ENCODE measurements at places on chromosomes 6 and 20.

GRCh38 chr6:170176898-170177771 lies 113.7 kb downstream of the DLL1 start:
- DNase-seq = peak; percentile 69

- DNase-seq = no peak
Observed at GRCh38 chr6:19410481-19410880, 426.7 kb upstream of the ID4 start.

GRCh38 chr20:19406381-19406780 lies 193.9 kb downstream of the SLC24A3 start:
- no peak for DNase-seq

DNA sequence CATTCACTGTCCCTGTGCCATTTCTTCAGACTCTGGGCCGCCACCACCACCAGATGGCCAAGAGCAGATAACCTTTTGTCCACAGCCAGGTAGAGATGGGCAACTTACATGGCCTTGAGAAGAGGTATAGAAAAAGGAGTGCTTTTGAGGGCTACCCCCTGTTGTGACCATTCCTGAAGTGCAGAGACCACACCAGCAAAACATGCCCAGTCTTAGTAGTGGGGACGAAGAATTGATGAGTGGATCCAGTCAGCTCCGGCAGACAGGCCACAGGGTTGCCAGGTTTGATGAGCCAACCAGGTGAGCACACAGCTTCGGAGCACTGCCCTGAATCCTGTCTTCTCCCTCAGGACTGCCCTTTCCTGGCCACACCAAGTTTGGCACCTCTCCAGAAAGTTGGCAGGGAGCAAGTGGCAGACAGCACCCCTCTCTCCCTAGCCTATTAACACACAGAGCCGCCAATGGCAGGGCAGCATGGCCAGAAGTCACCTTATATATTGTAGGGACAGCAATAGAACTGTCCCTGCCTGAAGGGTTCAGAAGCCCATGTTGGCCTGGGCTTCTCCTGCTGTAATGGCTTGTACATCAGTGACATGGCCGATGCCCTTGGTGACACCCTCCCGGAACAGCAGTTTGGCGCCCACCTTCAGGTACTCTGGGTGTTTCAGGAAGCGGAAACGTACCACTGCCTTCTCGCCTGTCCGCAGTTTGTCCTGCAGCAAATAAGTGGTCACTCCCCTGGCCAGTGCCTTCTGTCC lies 7.8 kb downstream of the GTPBP2 start:
- no peak for DNase-seq

GRCh38 chr6:158561938-158562337 lies 2.0 kb downstream of the TMEM181 start:
- no peak for DNase-seq

DNA sequence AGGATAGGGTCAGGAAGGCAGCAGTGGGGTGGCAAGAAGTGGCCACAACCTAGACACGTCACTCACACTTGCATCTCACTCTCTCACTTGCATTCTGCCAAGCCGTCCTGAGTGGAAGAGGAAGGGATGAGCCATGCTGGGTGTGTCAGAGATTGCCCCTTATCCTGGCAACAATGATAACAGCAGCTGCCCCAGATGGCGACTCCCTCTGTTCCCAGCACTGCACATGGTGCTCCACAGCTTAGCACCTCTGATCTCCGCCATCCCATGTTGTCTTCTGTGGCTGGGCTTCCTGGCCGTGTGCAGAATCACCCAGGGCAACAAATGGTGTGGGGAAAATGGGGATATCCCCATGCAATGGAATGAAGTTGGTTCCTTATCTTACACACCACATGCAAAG lies 11.1 kb downstream of the KCNB1 start:
- no peak for DNase-seq

- DNase-seq = no peak
Observed at GRCh38 chr20:36493801-36494114, 47.6 kb upstream of the MYL9 start.

DNA sequence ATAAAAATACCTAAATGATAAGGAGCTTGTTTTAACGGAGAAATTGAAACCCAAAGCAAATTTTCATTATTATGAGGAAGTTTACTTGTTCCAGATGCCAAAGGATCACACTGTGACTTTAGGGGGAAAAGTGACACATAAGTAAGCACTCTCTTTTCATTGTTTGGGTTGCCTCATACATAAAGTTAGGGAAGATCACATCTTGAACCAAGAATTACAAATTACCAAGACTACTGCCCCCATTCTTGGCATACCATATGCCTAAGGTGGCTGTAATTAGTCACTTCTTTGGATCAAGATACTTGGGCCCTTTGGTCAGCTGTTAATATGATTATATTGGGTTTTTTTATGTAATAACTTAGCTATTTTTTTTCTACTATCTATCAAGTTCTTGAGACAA lies 269.0 kb downstream of the COL12A1 start:
- DNase-seq = no peak

- DNase-seq = no peak
Observed at GRCh38 chr6:150084426-150084825, 15.5 kb upstream of the ULBP3 start.

DNA sequence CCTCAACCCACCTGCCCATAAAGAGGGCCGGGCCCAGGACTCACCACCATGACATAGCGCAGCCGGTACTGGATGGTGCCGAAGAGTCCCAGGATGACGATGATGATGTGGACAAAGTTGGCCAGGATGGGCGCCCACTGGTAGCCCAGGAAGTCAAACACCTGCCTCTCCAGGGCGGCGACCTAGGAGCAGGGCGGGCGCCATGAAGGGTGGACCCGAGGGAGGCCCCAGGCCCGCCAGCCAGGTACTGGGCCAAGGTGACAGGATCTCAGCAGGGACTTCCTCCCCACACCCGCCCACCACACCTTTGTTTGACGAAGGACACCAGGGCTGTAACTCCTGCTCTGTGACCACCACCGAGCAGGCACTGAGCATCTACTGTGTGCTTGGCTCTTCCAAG lies 4.4 kb downstream of the NKAIN4 start:
- DNase-seq = no peak

DNA sequence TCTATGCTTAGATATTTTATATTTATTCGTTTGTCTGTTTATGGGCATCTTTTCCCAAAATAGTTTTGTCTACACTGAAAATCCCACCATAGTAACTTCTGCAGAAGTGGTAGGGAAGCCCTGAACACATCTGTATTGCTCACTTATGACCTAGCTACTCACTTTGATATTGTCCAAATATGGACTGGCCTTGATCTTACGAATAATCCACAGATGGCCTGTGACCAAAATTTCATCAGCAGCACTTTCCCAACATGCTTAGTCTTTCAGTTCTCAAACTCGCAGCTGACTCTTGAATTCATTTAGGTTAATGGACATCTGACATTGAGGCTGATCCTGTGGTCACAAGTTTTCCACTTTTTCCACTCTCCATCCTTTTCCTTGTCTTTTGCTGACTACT lies 80.8 kb upstream of the BEND3 start:
- DNase-seq = no peak

GRCh38 chr6:56486681-56487080 lies 156.0 kb downstream of the DST start:
- no peak for DNase-seq

DNA sequence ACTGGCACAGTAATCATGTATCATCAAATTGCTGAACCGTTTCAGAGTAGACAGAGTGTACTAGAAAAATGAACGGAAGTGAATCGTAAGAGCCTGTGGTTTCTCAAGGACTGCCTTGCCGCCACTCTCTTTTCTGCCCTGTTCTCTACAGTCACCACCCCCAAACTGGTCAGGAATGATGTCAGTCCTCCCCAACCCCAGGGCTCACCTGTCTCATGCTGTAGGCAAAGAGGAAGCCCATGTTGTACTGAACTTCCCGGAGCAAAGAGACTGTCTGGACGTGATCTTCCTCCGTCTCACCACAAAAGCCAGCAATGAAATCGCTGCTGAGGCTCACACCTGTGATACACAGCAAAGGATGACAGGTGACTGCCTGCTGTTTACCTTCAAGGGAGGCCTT lies 31.0 kb downstream of the CDK5RAP1 start:
- DNase-seq = no peak

GRCh38 chr20:23039136-23039875 lies 4.2 kb downstream of the SSTR4 start:
- no peak for DNase-seq

- DNase-seq = no peak
Observed at GRCh38 chr20:982754-983153, 19.4 kb downstream of the RSPO4 start.

DNA sequence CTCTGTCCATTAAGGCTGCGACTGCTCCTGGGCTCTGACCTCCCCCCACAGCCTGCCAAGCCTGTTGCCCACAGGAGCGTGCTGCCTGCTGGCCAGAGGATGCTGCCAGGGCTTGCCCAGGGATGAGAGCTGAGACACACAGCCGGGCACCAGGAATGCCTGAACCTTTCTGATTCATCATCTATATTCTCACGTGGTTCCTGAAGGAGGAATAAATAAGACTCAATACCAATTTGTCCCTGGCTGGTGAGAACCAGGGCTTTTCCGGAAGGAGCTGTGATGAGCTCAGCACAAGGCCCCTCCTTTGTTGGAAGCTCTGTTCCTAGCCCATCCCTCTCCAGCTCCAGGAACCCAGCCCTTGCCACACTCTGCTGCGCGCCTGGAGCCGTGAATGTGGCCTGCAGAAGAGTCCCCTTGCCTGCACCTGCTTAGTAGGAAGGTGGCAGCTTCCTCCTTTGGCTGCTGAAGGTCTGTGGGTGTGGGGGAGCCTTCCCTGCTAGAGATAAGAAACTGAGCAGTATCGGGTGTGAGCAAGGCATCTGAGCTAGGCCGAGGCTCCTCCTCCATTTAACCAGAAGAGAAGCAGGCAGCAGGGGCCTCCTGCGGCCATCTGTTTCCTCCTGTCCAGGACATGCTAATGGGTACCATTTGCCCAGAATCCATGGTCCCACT lies 37.9 kb downstream of the SYNDIG1 start:
- DNase-seq = no peak

- DNase-seq = no peak
Observed at GRCh38 chr6:118524686-118525085, 23.4 kb upstream of the PLN start.

GRCh38 chr6:31386977-31387376 lies 16.4 kb upstream of the MICA start:
- no peak for DNase-seq
